Stimulated activated CD8-positive, alpha-beta memory T cell treated with anti-CD3 and anti-CD28 coated beads, Interleukin-7, amount 100 ng/mL, for 1 hour (primary cell): ENCODE measurements at places on chromosomes 4 and X.
A peak's percentile ranks its signal among the peaks of the same experiment; 100 is the strongest.

- DNase-seq, result peak; percentile 13
Observed at GRCh38 chr4:11471618-11472017, 42.9 kb upstream of the HS3ST1 start.

DNA sequence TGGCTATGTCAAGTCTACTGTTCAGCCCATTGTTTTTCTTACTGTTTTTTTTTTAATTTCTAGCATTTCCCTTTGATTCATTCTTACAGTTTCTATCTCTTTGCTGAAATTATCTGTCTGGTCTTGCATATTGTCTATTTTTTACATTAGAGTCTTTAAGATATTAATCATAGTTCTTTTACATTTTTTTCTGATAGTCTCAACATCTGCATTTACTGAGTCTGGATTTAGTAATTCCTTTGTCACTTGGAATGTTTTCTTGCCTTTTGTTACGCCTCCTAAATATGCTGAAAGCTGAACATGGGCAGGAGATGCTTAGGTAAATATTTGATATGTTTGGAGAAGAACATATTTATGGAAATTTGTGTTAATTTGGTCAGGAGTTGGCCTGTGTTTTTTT lies 10.4 kb downstream of the JADE3 start:
- DNase-seq, result no peak

- no peak for DNase-seq
Observed at GRCh38 chr4:953574-953915, 19.8 kb downstream of the DGKQ start.

DNA sequence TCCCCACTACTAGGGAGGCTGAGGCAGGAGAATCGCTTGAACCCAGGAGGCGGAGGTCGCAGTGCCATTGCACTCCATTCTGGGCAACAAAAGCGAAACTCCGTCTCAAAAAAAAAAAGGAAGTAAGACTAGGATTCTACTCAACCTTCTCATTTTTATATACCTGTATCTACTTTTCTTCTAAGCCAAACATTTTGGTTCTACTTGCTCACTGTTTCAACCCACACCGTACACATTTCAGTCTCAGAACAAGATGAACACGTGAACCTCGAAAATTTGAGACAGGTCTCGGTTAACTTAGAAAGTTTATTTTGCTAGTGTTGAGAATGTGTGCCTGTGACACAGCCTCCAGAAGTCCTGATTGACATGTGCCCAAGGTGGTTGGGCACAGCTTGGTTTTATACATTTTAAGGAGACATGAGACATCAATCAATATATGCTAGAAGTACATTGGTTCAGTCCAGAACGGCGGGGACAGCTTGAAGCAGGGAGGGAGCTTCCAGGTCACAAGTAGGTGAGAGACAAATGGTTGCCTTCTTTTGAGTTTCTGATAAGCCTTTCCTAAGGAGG lies 3.7 kb downstream of the ADD1 start:
- no peak for DNase-seq

DNA sequence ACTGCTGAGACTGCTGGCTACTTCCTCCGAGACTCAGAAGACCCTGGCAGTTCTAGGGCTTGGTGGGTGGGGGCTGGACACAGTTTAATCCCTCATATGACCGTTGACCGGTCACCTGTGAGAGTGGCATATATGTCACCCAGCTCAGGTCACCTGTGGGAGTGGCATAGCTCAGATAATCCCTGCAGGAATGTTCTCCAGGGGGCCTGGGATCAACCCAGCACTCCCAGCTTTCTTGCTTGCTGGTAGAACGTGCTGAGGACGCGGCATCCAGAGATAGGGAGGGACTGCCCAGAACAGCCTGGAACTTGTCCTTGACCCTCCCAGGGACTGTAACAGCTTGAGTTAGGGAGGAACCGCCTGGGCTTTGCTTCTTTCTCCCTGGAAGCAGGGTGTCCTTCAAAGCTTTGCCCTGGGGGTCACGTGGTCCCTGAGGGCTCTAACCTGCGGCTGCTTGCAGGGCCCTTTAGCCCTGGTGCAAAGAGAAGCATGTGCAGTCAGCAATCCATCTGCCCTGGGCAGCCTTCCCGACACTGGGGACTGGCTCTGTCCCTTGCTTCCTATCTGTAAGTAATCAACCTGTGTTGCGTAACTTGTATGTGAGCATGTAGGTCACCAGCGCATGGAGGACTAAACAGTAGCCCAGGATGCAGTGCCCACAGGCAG lies 55.3 kb downstream of the ZFYVE28 start:
- no peak for DNase-seq

DNA sequence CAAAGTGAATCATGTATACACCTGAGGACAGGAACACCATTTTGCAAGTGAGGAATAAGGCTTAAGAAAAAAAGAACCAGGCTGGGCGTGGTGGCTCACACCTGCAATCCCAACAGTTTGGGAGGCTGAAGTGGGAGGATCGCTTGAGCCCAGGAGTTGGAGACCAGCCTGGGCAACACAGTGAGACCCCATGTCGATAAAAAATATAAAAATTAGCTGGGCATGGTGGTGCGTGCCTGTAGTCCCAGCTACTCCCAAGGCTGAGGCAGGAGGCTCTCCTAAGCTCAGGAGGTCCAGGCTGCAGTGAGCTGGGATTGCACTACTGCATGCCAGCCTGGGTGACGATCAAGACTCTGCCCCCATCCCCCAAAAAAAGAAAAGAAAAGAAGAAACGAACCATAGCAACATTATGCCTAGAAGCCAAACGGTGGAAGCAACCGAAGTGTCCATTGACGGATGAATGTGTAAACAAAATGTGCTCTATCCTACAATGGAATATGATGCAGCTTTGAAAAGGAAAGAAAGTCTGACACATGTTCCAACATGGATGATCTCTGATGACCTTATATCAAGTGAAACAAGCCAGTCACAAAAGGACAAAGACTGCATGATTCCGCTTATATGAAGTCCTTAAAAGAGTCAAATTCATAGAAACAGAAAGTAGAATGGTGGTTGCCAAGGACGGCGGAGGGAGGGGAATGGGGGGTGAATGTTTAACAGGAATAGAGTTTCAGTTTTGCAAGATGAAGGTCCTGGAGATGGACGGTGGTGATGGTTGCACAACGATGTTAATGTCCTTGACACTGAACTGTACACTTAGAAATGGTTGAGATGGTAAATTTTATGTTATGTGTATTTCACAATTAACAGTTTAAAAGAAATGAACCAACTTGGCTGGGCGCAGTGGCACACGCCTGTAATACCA lies 8.6 kb upstream of the KIAA0232 start:
- DNase-seq, result no peak

DNA sequence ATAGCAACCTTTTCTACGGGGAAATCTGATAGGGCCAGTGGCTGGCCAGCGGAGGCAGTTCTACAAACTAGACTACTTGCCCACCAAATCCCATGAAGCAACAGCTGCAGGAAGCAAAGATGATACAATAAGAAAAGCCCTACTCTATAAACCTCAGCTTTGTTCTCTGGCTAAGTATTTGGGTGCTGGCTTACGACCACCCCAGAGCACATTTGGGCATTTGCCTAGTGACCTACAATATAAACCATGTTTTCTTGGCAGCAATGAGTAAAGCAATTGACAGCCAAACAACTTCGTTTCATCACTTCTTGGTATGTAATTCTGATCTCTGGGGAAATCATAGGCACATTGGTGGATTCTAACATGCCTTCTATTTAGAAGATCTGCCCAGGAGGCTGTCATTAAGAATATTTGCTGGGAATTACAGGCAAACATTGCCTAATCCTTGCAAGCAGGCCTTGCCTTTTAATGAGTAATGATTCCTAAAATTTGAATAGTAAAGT lies 7.5 kb upstream of the LHFPL1 start:
- DNase-seq, result no peak

DNA sequence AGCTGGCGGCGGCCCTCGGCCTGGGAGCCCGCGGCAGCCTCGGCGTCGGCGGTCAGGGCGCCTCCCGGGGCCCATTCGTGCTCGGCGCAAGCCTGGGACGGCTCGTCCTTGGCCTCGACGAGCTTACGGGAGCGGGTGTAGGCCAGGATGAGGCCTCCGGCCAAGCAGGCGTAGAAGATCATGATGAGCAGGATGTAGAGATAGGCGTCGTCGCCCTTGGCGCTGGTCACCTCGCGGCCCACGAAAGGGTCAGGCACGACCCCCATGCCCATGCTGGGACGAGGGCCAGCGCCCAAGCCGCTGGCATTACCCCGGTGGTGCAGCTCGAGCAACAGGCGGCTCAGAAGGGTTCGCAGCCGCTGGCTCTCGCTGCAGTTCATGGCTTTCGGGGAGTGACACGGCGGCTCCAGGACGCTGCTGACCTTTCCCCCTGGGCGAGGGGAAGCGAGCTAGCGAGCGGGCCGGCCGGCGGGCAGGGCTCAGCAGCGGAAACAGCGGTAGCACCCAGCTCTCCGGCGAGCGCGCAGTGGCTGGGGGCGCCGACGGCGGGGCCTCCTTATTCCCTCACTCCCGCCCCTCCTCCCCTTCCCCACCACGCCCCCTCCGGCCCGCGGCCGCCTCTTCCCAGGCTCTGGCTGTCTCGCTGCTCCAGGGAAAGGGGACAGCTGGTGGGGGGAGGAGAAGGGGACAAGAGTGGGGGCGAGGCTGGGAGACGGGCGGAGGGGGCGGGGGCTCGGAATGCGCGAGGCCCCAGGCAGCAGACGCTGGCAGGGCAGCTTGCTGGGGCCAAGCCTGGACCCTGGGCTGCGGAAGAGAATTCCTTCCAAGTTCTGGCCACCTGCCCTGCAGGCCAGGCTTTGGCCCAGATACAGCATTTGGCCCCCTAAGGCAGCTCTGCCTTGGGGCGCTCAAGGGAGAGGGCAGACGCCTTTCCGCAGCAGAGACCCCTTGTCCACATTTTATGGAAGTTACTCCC lies at the start of gene KCNE5:
TSS of gene KCNE5 (minus strand) at position 532 of the 976 bp plus-strand sequence. CDS start at position 380, 152 bp downstream.
- DNase-seq, result no peak

DNA sequence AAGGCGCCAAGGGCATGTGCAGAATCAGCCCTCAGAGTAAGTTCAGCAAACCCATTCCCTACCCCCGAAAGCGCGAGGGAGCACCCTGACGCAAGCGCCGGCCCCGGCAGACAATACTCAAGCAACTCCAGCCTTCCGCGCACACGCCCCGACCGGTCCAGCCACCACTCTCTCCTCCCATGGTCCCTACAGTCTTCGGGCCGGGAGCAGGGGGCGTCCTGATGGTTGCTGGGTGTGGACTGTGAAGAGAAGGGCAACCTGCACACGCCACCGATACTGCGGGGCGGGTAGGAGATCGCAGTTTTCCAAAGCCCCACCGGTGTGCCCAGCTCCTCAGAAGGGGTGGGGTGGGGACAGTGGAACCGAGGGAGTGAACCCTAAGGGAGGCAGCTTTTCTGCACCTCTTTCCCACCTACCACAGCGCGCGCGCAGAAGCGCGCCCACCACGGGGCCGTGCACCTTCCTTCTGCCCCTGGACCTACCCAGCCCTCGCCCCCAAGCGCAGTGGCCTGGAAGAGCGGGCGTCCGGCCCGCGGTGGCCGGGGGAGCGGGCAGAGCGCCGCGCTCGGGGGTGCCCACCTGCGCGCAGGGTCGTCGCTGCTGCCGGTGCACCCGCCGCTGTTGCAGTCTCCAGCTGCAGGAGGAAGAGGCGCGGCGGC lies 650.2 kb upstream of the DIPK2B start:
- DNase-seq, result no peak

GRCh38 chr4:126850286-126850685 lies 782.5 kb upstream of the INTU start:
- no peak for DNase-seq

- no peak for DNase-seq
Observed at GRCh38 chrX:118536204-118536603, 40.6 kb downstream of the DOCK11 start.

- DNase-seq, result no peak
Observed at GRCh38 chrX:120759685-120760084, 116.0 kb downstream of the CT47B1 start.

GRCh38 chrX:104482757-104483156 lies 83.2 kb upstream of the IL1RAPL2 start:
- DNase-seq, result no peak

GRCh38 chr4:56183344-56183959 lies 203.8 kb downstream of the AASDH start:
- DNase-seq, result no peak

DNA sequence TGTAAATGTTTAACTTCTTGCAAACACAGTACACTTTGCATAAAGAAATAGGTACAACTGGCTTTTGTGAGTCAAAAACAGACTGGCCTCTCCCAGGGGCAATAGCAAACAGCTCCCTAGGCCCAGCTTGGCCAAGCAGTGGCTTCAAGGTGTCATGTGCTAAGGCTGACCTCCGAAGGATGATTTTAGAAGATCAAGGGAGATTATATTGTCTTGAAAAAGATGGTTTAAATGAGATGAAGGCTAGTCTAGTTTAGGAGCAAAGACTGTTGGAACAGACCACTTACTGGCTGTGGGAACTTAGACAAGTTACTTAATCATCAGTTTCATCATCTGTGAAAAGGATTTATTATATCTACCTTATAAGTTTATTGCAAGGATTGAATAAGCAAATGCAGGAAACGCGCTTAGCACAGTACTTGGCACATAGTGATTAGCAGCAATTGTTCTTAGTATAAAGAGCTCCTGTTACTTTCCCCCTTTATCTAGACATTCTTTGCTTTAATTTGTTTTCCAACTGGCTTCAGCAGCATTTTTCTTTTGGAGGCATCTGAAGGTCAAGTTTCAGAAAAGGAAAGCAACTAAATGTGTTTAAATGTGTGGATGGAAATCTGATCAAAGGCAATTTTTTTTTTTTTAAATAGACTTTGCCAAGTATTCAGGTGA lies 17.2 kb downstream of the ANXA3 start:
- no peak for DNase-seq
